ENCODE measurements at places on chromosomes 7 and 10.

GRCh38 chr10:82409671-82410070 is 534.7 kb downstream of the NRG3 start:
- no peak for DNase-seq

DNA sequence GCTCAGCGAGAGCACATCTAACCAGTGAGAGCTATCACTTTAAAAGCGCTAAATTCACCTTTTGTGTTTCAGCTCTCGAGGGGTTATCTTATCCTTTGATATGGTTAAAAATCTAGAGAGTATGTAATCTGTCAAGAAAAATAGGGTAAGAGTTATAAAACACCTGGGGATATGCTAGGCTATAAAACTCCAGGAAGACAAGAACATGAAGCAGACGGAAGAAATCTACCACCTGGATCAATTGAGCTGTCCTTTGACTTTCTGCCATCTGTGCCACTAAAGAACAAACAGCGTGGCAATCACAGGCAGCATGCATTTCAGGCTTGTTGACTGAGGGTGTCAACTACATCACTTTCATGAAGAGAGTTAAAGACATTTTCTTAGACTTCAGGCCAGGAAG is 83.1 kb downstream of the ZNF248 start:
- no peak for DNase-seq

GRCh38 chr10:126126866-126127265 is 230.5 kb downstream of the FANK1 start:
- no peak for DNase-seq

- DNase-seq, result no peak
Measured at GRCh38 chr7:155255071-155255470, 42.6 kb upstream of the INSIG1 start.

GRCh38 chr10:79436066-79436849 is 9.2 kb downstream of the ZCCHC24 start:
- DNase-seq, result no peak

DNA sequence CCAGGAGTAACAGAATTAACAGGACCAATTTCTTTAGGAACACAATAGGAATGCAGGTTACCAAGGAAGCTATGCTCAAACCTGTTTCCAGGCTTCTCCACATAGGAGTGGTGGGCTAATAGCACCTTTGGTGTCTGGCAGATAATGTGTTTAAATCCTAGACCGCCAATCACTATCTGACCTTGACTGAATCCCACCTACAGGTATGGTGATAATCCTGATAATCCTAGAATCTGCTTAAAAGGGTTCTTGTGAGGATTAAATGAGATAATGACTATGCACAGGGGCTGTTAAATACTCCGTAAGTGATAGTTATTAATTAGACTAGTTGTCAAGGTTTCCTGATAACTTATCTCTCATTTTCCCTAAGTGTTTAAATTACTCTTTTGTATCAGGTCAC is 81.2 kb downstream of the EPC1 start:
- DNase-seq, result no peak

Data from GDM1 (cell line).